Heart right ventricle (tissue), 16 donors: ENCODE measurements at places on chromosomes 11 and 22.

DNA sequence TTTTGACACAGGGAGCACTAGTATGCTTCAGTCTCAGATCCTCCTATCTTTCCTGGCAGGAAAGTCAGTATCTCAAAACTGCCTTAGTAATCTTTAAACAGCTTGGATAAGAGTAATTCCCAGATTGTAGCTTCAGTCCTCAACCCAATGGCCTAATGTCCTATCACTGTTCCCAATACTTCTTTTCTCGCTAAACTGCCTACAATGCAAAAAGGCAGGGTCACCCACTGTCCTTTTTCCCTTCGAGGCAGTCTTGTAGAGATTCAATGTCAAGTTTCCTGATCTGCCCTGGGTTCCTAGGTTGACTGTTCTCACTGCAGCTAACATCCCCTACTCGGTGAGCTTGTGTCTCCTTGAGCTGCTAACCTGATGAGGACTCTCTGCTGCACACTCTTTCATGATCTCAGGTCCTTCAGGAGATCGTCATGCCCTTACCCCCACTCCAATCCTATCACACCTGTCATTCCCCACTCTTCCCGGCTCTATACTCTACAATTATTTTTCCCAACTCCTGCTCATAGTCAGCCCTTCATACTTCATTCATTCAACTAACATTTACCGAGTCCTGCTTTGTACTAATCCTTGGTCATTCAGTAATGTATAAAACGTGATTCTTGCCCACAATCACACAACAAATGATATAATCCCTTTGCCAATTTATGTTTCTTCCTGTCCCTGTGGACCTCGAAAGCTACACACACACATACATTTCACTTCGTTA, 904 bp downstream of the C2CD3 start:
- DNase-seq = no peak

DNA sequence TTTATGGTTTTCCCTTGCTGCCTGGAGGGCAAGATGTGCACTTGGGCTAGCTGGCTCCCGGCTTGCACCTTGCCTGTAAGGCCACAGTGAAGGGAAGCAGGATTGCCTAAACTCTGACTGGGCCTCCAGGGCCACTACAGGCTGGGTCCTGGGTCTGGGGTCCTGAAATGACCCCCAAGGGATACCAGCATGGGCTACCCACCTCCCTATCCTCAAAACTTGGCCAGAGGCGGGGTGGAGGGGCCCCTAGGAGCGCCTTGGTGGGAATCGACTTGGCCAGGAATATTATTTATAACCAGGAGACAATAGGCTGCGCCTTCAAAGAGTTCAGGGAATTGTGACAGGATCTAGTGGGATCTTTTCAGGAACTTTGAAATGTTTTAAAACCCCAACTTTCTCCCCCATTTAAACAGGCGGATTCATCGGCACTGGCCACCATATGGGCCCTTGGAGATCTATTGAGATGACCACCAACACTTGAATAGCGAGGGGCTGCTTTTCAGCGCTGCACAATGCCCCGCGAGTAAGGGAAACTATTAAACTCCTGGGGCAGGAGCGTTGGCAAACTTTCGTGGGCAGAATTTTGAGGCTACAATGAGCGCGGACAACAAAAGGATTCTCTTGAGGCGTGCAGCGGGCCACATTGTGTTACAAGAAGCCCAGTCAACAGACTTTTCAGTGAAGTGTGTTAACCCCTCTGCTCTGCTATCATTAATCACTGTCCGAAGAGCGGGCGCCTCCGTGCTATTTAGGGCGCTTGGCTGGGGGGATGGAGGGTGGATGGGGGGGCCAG, 15.2 kb downstream of the PAX6 start:
- DNase-seq = no peak

DNA sequence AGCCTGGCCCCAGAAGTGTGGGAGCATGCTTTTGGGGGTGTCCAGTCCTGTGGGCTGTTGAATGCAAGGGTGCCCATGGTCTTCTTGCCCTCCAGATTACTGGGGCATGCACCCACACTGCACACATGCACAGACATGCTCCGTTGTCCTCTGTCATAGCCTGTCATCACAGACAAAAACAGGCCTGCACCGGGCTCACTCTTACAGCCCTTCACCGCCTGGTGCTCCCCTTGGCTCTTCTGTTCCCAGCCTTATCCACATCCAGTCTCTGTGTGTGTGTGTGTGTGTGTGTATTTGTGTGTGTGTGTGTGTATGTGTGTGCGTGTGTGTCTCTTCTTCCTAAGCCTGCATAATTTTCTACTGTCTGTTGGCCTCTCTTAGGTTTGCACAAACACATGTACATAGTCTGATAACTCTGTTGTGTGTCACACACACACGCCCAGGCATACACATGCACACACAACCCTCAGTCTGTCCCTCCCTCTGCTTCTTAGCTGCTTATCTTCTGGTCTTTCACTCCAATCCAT, 23.4 kb upstream of the NECTIN1 start:
- no peak for DNase-seq

- no peak for DNase-seq
These were observed 121.6 kb downstream of the LDLRAD3 start for GRCh38 chr11:36065436-36065835.

DNA sequence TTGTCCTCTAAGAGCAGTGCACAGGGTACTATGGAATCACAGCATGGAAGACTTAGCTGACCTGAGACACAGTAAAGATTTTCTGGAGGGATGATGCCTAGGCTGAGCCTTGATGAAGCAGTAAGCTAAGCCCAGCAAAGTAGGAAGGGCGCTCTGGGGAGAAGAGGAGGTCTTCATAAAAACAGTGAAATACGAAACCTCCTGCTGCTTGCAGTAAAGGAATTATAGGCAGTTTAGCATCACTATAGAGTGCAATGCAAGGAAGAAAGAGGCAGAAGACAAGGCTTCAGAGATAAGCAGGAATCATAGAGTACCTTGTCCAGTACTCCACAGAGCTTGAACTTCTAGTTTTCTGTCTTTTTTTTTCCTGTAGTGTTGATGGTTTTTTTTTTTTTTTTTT, 555.7 kb upstream of the CADM1 start:
- DNase-seq = no peak

- DNase-seq = peak; percentile 58
These were observed 46.2 kb downstream of the FAM83F start for GRCh38 chr22:40040927-40041326.

GRCh38 chr22:43014316-43014868, 557 bp downstream of the PACSIN2 start:
- peak; percentile 50 for DNase-seq

DNA sequence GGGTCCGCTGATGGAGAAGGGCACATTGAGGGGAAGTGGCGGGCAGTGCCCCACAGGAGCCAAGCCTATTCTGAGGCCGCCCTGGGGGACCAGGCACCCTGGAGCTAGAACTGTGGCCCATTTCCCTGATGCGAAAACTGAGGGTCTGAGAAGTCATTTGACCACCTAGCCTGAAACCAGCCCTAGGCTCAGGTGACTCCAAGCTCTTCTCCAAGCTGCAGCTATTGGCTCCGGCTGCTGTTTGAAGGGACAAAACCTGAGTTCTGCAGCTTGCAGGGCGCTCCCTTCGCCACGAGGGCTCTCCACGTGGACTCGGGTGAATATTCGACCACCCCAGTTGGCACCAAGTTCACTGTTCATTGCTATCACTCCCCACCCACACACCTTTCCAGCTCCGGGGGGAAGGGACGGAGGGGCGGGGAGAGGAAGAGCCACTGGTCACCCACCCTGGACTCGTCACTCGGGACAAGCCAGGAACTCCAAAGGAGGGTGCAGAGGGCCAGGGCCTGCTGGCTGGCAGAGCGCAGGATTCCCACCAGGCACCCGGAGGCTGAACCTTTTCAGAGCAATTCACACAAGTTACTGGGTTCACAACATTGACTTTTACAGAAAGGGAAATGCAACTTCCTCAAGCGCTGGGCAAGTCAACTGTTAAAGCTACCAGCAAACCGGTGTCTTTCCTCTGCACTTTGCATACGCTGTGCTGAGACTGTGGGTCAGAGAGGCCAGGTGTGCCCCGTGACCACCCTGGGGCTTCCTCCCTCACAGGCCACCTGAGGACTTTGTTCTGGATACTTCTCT, 1.1 kb upstream of the RAC2 start:
- no peak for DNase-seq

- no peak for DNase-seq
These were observed 549.3 kb downstream of the BRD1 start for GRCh38 chr22:49278340-49278739.

DNA sequence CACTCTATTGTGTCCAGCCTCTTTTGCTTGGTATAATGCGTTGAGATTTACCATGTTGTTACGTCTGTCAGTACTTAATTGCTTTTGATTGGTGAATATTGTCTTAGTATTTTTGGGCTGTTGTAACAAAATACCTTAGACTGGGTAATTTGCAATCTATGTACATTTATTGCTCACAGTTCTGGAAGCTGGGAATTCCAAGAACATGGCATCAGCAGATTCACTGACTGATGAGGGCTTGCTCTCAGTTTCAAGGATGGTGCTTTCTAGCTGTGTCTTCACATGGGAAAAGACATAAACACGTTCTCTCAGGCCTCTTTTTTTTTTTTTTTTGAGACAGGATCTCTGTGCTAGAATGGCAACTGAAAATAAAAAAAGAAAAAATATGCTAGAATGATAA, 46.7 kb upstream of the INCENP start:
- DNase-seq = no peak

DNA sequence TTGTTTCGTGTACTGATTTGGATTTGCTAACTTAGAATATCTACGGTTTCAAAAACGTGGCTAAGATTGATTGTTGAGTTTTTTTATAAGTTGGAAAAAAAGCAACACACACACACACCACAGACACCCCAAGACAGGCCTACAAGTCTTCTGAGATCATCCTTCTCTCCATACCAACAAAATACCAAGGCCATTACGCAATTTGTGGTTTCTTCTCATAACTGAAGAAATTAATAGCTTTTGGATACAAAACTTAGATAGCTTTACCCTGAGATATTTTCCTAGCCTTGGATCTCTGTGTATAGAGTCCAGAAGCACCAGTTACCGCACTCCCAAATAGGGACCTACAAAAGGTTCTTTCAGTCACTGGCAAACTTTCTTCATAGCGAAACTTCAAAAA, 113.6 kb downstream of the SIK3 start:
- no peak for DNase-seq

GRCh38 chr11:45345491-45345890, 59.4 kb upstream of the SYT13 start:
- no peak for DNase-seq

DNA sequence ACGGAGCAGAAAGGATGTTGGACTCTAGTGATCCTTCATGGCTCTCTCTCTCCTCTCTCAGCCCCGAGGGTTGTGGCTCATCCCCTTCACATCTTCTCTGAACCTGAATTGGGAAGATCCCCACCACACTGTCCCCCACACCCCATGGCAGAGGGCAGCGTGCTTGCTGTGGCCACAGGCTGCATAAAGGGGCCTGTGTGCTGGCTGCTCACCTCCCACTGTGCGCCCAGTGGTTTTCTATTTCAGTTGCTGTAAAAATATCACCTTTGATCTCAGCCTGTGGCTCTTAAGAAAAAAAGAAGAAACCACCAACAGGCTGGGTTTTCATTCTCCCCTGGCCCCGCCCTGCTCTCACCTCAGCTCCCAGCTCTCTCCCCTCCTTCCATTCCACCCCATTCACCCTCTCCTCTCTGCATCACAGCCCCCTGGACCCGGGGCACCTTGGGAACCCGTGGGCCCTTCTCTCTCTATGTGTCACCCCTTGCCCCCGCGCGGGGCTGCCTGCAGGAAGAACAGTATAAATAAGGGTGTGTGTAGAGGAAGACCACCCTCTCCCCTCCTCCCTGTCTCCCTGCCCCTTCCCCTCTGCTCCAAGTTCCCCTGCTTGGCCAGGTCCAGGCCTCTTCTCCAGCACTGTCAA, 25.8 kb upstream of the WNT11 start:
- DNase-seq = no peak

DNA sequence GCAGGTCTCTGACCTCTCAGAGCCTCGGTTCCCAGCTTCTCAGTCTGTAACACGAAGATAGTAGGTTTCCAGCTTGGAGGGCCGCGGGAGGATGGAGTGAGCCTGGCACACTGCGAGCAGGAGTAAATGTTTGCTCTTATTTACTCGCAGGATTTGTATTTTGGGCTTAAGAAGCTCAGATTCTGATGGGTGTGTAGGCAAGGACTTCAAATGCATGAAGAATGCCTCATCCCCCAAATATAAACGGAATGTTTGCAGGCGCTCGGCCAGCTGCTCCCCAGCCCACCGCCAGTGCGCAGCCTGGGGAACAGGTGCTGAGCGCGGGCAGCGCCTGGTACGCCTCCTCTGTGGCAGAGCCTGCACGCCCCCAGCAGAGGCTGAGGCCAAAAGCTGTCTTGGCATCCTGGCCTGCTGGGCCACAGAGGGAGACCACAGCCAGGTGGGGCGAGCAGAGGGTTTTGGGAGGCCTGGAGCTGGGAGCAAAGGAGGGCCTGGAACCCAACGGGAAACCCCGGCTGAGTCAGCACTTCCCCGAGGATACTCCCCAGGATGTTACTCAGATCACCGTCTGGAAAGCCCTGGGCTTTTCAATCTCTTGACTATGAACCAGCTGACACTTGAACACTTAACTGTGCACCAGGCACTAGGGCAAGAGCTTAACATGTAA, 9.4 kb downstream of the EHD1 start:
- no peak for DNase-seq

- DNase-seq = no peak
These were observed 9.7 kb upstream of the SIK3 start for GRCh38 chr11:117107701-117108590.

GRCh38 chr11:18222814-18223421, 13.7 kb downstream of the SAA4 start:
- DNase-seq = no peak
